Esophagus mucosa (tissue), 1 donor: ENCODE measurements at places on chromosomes 4 and X. TPM values are rescaled to one million over a fixed set of nuclear protein-coding genes. Genes with fewer than 3 reads are reported as not detected.
A peak's percentile ranks its signal among the peaks of the same experiment; 100 is the strongest.

DNA sequence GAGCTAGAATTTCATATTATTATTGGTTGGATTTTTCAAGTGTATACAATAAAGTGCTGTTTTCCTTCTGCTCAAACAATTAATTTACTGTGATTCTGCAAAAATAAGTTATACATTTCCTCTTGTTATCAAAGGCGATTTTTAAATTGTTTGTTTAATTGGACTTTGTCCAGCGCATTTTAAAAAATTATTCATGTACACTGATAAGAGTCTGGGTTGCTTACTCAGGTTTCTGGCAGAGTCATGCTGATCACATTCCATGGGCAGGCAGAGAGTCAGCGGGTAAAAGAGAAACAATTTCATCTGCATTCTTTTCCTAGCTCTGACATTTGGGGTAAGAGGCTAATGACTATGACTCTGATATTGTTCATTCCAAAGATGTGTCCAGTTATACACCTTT, 8.9 kb downstream of the FAT4 start:
- no peak for ATAC-seq

- peak; percentile 31 for ATAC-seq
Measured at GRCh38 chr4:105594099-105595010, 41.9 kb downstream of the ARHGEF38 start.

DNA sequence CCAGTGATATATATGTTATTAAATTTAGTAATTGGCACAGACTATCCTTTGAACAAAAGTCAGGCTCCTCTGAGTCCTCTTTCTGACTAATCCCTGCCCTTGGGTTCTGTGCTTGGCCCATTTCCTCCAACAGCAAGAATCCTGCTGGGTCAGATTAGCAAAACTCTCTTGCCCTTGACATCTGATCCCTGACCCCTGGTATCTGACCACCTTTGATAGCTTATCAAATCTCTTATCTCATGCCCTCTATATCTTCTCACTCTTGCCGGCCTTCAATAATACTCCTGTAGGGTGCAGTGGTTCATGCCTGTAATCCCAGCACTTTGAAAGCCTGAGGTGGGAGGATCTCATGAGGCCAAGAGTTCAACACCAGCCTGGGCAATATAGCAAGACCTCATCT, 245.5 kb upstream of the FAM47A start:
- no peak for ATAC-seq

DNA sequence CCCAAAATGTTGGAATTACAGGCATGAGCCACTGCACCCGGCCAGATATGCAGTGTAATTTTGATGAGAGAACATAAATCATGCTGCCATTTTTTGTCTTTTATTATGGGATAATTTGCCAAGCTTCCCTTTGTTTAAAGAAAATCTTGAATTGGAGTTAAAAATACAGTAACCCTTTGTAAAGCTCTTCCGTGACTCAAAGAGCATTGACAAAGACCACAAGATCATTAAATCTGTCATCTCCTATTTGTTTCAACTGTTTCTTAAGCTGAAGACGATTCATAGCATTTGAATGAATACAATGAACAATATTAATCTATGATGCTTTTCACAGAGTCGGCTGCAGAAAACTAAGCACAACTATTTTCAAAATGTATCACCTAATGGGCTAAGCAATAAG, 132.6 kb downstream of the ANAPC4 start:
- no peak for ATAC-seq

GRCh38 chr4:184384810-184385557, 89.4 kb downstream of the IRF2 start:
- peak; percentile 34 for ATAC-seq

DNA sequence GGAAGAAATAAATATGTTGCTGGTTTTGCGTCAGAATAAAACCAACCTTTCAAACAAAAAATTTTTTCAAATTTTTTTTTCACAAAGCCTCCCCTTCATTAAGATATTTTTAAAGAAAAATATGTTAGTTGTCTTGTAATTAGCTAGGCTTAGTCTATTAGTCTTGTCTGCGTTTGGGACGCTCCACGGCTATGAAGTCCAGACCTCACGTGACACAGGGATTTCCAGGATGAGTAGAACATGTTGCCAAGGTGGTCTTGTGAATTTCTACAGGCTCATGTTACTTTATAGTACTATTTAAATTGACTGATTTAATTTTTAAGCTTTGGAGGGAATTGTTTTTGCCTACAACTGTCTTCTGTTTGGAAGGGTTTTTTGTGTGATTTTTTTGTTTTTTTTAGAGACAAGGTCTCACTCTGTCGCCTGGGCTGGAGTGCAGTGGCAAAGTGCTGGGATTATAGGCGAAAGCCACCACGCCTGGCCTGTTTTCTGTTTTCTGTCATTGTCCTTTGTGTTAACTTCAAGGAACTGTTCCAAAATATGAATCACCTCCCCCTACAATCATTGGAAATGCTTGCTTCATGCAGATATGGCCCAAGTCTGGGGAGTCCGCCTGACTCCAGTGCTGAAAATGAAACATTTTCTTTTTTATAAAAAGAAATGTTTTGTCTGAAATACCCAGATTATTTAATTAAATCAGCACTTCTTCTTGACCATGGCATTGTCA, 26.2 kb downstream of the TMEM144 start:
- no peak for ATAC-seq

DNA sequence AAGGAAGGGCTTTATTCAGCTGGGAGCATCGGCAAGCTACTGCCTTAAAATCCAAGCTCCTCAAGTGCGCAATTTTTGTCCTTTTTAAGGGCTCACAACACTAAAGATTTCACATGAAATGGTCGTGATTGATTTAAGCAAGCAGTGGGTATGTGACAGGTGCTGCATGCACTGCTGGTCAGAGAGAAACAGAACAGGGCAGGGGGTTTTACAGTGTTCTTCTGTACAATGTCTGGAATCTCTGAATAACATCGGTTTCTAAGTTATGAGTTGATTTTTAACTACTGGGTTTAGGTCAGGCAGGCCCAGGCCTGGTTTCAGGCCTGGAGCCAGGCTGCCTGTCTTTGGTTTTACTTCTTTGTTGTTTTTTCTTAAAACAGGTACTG, 6.0 kb downstream of the UGT2B17 start:
- no peak for ATAC-seq

- ATAC-seq: no peak
Measured at GRCh38 chrX:41558531-41558930, 111.4 kb downstream of the NYX start.

DNA sequence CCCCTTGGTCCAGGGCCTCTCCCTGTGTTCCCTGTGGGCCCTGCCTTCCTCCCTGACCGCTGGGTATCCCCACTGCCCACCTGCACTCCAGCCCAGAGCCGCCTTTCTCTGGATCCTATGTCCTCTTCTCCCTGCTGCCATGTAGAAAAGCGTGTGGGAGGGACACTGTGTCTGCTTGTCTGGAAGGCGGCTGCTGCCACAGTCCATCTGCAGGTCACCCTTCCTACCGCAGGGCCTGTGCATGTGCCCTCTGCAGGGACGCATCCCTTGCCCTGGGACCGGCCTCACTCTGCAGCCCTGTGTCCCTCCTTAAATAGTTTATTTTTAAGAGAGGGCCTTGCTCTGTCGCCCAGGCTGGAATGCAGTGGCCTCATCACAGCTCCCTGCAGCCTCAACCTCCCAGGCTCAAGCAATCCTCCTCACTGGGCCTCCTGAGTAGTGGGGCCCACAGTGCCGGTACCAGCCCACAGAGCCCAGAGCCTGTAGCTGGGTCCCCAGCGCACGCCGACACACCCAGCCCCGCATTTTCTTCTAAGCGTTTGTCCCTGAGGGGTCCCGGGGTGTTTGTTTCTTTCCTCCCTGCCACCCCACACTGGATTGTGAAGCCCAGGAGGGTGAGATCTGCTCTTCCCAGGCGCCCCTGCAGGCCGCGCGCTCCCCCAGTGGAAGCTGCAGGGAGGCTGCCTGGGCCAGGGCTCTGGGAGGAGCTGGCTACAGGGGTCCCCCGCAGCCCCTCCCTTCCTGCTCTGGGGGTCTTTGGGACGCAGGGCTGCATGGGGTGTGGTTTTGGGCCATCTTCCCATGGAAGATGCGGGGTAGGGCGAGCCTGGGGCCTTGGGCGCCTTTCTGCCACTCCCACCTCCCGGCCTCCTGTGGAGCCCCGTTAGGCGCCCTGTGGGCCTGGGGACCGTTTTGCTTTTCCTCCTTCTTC, 12.8 kb upstream of the NAT8L start:
- ATAC-seq: no peak

- no peak for ATAC-seq
Measured at GRCh38 chr4:1471443-1472147, 65.4 kb upstream of the NKX1-1 start.

Gene IDH3G
- 32.6 TPM for total RNA-seq

Gene UCP1
- total RNA-seq: not detected

Gene DSPP
- total RNA-seq: not detected

Gene DMD
- 5.1 TPM for total RNA-seq

Gene DCAF12L1
- total RNA-seq: not detected

Gene ARSD
- total RNA-seq: 33.3 TPM
